Activated naive CD8-positive, alpha-beta T cell treated with anti-CD3 and anti-CD28 coated beads, Interleukin-2, amount 50 U/mL, for 24 hours (primary cell): ENCODE measurements at places on chromosomes 7 and 10.

- peak; percentile 35 for DNase-seq
These were observed 16.1 kb downstream of the OGDH start for GRCh38 chr7:44622342-44623151.

DNA sequence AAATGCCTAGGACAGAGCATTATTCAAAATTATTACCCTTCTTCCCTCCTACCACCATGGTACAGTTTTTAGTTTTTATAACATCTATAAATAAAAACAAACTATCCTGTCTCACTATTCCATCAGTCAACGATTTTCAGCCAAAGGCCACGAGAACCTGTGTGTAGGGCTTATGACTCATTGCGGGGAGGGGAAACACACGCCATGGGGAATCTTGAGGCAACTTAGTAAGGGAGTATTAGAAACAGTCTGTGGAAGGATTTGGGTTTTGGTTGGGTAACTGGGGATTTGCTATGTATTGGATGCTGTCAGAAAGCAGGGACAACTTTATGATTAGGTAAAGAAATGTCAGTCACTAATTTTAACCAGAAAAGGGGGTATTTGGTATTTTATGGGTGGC, 14.7 kb downstream of the GPR141 start:
- DNase-seq: no peak

DNA sequence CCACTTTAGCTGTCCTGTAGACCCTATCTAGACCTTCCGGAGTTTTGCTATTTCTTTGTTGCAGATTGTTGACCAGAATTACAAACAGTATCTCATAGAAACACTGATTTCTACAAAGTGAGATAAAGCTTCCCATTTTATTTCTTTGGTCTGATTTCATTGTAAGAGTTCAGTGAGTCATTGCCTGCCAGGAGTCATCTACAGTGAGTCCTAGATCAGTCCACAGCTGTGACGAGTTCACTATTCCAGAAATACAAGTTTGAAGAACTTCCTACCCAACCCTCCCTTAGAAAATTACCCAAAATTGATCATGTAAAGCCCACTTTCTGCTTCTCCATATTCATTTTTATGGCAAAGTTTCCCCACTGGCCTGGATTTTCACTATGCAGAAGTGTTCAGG, 905.5 kb downstream of the CNTNAP2 start:
- DNase-seq: no peak

DNA sequence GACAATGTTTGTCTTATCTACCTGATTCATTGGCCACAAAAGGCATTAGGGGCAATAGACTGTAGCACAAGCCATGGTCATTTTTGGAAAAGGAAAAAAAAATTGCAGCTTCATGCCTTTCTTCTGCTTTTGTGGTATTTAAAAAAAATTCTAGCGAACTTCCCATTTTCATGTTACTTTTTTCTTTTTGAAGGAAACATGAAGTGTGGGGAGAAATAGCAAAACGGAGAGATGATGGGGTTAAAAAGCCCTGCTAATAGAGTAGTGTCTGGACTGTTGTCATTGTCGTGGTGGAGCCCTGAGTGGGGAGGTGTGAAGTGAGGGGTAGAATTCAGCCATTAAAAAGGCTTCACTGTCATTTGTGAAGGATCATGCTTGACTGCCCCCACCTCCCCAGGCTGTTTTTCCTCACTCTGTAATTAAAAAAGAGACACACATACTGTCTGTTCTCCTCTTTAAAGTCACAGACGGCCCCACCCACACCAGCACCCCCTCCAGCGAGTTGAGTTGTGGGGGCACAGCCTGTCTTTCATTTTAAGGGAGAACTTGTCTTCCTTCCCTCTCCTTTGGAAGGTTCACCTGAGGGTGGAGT, 272.4 kb downstream of the CREB5 start:
- DNase-seq: no peak

- peak; percentile 39 for DNase-seq
These were observed 36.5 kb upstream of the AP5Z1 start for GRCh38 chr7:4738711-4739527.

GRCh38 chr10:35949811-35950211, 307.7 kb upstream of the FZD8 start:
- no peak for DNase-seq

DNA sequence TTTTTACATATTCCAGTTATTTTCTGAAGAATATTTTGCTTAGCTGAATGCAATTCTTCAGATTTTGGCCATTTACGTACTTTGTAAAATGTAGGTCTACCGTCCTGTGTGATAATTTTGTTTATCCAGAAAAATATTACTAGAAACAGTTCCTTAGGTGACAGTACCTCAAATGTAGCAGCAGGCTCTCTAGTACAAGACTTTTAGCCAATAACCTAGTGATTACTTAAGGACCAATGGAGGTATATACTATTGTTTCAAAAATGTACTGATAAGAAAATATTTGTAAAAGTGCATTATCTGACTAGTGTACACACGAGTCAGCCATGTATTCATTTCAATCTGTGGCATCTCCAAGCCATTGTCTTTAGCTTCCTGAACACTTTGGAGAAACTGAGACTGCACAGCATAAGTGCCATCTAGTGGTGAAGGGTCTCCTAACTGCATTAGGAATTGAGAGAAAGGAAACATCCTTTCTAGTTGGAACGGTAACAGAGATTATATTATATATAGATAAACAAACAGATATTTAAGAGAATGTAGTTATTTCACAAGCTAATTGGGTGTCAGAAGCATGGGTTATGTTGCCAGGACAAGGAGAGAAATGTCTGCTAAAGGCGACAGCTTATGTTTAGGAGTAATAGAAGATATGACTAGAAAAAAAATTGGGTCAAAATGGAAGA, 23.7 kb downstream of the RTKN2 start:
- peak; percentile 34 for DNase-seq

DNA sequence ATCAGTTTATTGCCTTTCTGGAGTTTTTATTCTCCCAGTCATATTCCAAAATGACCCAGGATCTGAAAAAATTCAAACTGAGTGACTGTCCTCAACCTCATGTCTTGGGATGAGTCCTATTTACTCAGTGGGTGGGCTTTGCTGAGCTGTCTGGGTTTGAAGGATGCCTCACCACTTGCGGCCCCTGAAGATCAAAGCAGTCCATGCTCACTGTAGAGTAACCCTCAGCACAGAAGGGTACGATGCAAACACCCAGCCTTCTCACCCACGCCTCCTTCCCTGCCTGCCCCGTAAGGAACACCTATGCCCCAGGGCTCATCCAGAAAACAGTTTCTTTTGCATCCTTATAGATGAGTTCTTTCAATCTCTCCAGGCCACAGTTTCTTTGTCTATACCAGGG, 42.2 kb upstream of the GRB10 start:
- DNase-seq: no peak

DNA sequence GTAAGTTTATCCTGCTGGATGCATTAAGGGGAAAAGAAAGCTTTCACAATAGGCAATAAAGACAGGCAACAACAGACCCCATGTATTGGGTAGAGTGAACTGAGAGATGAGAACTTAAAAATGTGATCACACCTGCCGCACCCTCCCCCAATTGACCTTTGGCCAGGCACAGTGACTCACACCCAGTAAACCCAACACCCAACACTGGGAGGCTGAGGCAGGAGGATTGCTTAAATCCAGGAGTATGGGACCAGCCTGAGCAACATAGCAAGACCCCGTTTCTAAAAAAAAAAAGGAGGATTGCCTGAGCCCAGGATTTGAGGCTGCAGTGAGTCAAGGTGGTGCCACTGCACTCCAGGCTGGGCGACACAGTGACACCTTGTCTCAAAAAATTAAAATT, 86.9 kb downstream of the MPP7 start:
- peak; percentile 10 for DNase-seq

DNA sequence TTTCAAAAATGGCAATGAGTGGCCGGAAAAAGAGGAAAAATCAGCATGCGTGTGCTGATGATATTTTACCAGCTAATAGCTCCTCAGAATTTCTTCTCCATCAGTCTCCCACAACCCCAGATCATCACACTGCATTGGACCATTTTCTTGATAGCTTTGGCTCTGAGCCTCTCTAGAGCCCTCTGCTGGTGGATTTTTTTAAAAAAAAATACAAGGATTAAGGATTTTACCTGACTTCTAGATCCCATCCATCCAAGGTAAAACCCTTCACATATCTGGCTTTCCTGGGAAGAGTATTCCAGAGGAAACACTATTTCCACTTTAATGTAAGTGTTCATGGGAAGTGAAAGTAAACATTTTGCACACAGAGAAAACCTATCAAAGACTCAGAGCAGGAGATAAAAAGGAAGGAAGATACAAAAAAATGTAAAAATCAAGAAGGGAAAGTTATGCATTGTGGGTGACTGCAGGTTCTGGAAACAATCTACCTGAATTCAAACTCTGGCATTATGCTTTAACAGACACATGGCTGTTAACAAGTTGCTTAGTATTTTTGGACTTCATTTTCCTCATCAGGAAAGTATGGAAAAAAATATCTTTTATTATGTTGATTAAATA, 380.9 kb downstream of the LRRTM3 start:
- DNase-seq: no peak

- DNase-seq: no peak
These were observed 6.6 kb upstream of the PDSS1 start for GRCh38 chr10:26690731-26691475.

DNA sequence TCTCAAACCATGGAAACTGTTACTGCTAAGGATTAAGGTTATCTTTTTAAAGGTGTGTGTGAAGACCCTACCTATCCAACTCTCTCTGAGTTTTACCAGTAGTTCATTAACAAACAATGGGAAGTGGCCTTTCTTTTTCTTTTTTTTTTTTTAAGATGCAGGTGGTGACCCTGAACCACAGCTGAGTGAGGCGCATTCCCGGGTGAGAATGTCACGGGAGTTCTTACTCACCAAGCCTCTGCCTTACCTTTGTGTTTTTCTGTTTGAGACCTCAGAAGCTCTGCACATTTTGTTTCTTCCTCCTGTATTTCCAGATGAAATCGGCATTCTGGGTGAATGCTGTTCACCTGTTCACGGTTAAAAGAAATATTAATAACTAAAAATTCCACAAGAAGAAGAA, 2.5 kb downstream of the VIPR2 start:
- no peak for DNase-seq

- DNase-seq: no peak
These were observed 24.5 kb downstream of the FAM171A1 start for GRCh38 chr10:15346440-15347141.
